ENCODE measurements at places on chromosomes 6 and 20.
A peak's percentile ranks its signal among the peaks of the same experiment; 100 is the strongest.

- DNase-seq: no peak
Observed at GRCh38 chr6:168606722-168607121, 165.7 kb downstream of the SMOC2 start.

DNA sequence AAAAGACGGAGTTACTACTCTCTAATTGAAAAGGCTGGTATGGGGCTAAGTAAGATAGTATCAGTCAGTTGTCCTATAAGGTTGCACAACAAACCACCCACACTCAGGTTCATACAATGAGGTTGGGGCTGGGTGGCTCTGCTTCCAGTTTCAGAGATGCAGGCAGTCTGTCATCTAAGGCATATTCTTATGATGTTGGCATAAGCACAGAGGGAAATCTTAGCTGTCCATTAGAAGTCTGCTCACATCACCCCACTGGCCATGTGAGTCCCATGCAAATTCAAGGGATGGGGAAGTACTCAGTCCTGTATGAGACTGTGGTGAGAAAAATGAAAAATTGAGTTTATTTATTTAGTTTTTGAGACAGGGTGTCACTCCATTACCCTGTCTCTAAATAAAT lies 118.6 kb downstream of the LAMP5 start:
- no peak for DNase-seq

- peak; percentile 13 for DNase-seq
Observed at GRCh38 chr6:127855542-127856159, 45.2 kb downstream of the THEMIS start.

DNA sequence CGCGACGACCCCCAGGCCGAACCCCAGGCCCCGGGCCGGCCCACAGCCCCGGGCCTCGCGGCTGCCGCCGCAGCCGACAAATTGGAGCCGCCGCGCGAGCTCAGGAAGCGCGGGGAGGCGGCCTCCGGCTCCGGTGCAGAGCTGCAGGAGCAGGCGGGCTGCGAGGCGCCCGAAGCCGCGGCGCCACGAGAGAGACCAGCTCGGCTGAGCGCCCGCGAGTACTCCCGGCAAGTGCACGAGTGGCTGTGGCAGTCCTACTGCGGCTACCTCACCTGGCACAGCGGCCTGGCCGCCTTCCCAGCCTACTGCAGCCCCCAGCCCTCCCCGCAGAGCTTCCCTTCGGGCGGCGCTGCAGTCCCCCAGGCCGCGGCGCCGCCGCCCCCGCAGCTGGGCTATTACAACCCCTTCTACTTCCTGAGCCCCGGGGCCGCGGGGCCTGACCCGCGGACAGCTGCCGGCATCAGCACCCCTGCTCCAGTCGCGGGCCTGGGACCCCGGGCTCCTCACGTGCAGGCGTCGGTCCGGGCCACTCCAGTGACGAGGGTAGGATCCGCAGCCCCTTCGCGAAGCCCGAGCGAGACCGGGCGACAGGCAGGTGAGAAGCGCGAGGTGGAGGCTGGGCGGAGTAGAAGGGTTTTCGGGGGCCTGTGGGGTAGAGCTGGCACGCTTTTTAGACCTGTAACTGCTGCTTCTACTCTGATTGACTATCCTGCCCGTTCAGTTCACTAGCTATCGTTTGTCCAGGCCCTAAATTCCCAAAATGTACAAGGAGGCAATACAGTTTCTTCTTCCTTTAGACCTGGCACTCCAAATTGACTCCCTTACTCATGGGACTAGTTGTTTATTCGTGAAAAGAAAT lies 654 bp downstream of the FAM8A1 start:
- peak; percentile 67 for DNase-seq

DNA sequence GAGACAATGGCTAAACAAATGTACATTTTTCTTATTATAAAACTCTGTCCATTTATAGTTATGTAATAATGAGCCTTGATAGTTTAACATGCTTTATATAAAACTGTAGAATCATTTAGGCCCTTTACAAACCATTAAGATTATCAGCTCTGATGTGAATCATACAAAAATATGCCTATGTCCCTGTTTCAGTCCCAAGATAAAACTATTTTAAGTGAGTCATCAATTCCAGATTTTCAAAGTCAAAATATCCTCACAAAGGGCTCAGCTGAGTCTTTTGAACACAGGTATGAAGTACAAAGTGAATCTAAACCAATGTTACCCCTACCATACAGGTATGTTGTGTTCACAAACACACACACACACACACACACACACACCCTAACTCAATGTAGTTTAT lies 88.0 kb downstream of the PTPRK start:
- DNase-seq: no peak

GRCh38 chr6:156065849-156066248 lies 610.2 kb upstream of the NOX3 start:
- no peak for DNase-seq

GRCh38 chr6:53830366-53830765 lies 35.6 kb downstream of the LRRC1 start:
- DNase-seq: no peak

- peak; percentile 75 for DNase-seq
Observed at GRCh38 chr6:149318581-149319286, 1.2 kb downstream of the TAB2 start.

DNA sequence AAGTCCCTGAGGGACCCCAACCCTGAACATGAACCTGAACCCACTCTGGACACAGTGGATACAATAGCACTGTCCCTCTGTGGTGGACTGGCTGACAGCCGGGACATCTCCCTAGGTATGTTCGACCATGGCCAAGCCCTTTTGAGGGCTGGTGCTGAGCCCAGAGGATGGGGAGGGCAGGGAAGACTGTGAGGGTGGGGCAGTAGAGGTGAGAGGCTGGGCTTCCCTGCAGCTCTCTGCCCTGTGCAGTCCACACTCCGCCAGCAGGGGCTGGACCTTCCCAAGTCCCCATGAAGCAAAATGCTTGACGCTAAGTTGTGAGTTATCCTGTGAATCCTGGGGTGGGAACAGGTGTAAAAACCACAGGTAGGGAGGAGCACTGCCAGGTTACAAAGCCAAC lies 11.5 kb downstream of the LPIN3 start:
- DNase-seq: no peak

GRCh38 chr6:132495604-132496079 lies 17.3 kb downstream of the STX7 start:
- DNase-seq: peak; percentile 59

- DNase-seq: no peak
Observed at GRCh38 chr20:56628873-56629463, at the start of gene TFAP2C. TFAP2C (plus strand) TSS chr20:56629306; CDS start chr20:56629545, 239 bp downstream.

- no peak for DNase-seq
Observed at GRCh38 chr6:144327081-144327480, 41.9 kb downstream of the UTRN start.

DNA sequence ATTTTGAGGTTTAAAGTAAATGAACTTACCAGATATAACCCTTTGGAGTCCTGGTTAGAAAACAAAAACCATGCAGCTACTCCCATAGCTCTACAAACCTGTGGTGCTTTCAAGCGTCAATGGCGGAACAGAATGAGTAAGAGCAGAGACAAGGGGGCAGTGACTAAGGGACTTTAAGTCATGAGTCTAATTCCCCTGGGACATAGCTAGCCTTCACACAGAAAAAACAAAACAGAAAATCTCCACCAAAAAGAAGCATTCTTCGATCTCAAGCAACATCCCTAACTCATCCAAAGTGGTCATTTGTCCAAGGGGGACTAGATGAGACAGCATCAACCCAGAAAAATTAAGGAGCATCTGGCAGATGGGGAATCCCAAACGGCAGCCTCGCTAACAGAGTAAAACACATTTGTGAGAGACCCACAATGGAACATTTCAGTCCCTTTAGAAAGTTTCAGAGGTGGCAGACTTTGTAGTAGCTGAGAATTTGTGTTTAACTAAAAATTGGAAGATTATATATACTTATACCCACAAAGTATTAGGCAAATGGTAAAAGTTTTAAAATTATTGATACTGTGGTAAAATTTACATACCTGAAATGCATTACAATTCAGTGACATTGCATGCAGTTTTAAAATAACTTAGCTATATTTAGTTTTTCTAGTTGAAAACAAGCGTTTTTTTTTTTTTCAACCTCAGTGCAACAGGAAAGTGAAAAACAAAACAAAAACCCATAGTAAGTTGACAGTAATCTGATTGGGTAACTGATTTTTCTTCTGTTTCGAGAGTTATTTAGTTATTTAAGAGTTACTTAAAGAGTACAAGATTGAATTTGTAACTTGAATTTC lies 67.5 kb downstream of the KCNQ5 start:
- peak; percentile 95 for DNase-seq

GRCh38 chr6:139515511-139515910 lies 141.1 kb upstream of the CITED2 start:
- DNase-seq: peak; percentile 67

DNA sequence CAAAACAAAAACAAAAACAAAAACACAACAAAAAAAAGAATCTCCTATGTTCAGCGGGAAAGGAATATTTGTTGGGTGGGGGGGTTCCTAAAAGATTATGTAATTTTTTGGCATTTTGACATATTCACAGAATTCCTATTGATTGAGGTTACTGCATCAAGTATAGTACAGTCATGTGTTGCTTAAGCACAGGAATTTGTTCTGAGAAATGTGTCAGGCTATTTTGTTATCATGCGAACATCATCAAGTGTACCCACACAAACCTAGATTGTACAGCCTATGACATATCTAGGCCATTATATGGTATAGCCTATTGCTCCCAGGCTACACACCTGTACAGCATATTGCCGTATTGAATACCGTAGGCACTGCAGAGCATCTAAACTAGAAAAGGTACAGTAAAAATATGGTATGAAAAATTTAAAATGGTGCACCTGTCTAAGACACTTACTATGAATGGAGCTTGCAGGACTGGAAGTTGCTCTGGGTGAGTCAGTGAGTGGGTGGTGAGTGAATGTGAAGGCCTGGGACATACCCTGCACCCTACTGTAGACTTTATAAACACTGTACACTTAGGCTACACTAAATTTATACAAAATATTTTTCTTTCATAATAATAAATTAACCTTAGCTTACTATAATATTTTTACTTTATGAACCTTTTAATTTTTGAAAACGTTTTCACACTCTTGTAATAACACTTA lies 110.6 kb downstream of the CDKAL1 start:
- DNase-seq: no peak

- DNase-seq: peak; percentile 61
Observed at GRCh38 chr6:73537677-73538076, 16.8 kb upstream of the EEF1A1 start.

GRCh38 chr6:134932098-134932497 lies 17.8 kb downstream of the ALDH8A1 start:
- no peak for DNase-seq

DNA sequence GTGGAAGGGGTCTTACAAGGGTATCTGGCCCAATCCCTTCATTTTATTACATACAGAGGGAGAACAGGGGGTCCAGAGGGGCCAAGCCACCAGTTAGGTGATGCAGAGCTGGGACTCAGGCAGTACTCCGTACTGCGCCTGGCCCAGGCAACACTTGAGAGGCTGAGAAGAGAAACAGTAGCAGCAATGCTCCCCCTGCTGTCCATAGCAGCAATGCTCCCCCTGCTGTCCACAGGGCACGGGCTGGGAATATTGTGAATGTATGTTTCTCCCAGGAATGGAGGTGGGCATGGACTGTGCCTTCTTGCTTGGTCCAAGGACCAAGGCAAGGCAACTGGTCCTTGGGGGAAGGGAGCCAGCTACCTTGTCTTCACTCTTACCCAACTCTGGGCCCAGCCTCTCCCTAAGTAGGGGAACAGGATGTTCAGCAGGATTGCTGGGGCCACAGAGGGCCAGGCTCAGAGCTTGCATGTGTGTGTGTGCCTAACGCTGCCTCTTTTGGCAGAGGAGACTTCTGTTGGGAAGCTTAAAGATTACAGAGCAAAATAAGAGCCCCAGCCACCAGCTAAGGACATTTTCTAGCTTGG lies 14.8 kb upstream of the FAM83C start:
- DNase-seq: peak; percentile 27

DNA sequence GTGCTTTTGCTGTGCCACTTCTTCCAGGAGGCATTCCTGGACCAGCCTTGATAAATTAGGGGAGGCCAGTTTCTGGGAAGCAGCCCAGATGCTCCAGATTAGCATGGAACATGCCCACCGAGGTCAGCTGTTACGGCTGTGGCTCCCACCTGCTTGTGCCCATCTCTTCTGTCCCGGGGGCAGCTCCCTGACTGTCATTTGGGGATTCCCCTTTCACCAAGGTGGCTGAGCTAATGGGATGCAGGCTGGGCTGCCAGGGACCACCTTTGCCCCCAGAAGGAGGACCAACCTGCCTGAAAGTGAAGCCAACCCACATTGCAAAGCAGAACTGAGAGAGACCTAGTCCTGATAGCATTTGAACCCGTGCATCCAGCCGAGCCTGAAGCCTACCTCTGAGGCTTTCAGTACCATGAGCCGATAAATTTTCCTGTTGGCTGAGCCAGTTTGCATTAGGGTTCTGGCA lies 85.3 kb downstream of the PTPN1 start:
- no peak for DNase-seq

GRCh38 chr20:20466341-20466879 lies 98.5 kb downstream of the INSM1 start:
- DNase-seq: peak; percentile 91

DNA sequence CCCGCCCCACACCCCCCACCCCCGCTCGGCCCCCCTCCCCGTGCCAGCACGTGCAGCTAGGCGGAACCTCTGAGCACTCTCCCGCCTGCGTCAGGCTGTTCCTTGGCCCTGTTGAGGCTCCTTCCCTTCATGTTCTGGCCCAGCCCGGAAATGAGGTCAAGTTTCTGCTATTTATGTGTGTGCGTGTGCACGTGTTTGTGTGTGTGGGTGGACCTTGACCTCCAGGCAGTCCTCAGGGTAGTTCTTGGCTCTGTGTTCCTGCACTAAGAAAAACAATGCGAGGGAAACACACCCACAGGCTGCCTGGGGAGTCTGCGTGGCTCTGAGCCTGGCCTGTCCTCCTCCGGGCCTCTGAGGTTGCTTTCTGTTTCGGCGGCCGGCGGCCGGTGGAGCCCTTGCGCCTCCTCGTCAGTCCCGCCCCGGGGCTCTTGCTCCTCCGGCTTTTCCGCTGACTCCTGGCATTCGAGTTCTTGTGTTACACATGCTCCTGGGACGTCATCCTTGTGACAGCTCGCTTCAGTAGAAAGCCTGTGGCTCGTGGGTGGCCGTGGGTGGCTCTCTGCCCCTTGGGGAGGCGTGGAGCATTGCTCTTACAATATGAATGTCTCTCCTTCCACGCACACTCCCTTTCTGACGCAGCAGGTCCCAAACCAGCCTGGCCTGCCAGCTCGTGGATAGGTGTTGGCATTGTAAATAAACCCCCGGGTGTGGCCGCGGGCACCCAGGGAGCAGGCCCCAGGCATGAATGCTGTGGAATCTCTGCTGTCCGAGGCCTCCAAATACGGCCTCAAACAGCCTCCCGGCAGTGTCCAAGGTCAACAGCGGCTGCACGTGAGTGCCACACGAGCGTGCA lies 10.0 kb downstream of the SLCO4A1 start:
- DNase-seq: peak; percentile 94

GRCh38 chr6:37323580-37323979 lies 30.2 kb upstream of the RNF8 start:
- DNase-seq: no peak

DNA sequence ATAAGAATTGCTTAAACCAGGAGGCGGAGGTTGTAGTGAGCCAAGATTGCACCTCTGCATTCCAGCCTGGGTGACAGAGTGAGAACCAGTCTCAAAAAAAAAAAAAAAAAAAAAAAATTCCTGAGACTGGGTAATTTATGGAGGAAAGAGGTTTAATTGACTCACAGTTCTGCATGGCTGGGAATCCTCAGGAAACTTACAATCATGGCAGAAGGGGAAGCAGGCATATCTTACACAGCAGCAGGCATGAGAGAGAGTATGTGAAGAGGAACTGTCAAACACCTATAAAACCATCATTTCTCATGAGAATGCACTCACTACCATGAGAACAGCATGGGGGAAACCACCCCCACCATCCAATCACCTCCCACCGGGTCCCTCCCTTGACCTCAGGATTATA lies 1.8 kb upstream of the FKBP1A start:
- no peak for DNase-seq

All from GM12865 (cell line).